ENCODE measurements at places on chromosomes 1 and 21.

DNA sequence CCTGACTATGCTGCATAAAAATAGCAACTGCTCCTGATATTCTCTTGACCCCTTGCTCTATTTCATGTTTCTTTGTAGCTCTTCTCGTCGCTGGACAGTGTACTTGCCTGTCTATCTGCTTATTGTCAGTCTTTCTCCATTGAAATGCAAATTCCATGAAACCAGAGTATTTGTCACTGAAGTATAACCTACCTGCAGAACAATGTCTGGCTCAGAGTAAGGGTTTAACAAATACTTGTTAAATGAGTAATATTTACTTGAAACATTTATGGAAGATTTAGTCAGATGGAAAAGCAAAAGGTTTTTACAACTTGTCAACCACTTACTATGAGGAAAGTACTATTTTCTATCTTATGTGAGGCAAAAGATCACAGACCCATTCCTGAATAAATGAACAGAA is 19.9 kb upstream of the ERICH3 start:
- no peak for DNase-seq

DNA sequence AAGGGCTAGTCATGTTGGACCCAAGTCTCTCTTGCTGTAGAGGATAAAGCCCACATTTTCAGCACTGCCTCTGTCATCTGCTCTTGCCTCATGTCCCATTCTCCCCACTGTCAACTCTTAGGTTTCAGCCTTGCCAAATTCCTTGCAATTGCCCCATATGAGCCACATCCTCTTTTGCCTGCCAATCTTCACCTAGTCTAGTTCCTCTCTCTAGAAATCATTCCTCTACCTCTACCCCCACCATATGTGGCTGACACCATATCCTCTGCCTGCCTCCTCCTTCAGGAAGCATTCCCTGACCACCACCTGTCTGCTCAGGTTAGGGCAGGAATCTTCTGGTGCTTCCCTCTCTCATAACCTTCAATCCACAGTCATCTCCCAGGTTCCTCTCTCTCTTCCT is 38.2 kb downstream of the SLC9A1 start:
- peak; percentile 78 for DNase-seq

DNA sequence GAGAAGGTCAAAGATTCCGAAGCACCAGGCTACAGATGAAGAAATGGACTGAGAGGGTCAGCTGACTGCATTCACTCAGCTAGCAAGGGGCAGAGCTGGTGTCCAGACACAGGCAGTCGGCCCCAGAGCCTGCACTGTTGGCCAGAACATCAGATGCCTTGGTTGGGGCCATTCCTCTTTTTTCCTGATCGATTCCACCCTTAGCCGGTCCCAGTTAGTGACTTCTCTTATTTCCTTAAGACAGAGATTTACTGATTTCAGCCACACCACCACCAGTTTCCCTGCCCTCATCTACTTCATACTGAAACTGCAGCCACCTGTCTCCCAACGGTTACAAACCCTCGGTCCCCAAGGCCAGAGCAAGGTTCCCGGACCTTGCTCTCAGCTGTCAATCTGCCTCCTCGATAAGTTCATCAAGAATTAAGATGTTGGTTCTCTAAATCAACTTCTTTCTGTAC is 11.5 kb downstream of the CD58 start:
- no peak for DNase-seq

DNA sequence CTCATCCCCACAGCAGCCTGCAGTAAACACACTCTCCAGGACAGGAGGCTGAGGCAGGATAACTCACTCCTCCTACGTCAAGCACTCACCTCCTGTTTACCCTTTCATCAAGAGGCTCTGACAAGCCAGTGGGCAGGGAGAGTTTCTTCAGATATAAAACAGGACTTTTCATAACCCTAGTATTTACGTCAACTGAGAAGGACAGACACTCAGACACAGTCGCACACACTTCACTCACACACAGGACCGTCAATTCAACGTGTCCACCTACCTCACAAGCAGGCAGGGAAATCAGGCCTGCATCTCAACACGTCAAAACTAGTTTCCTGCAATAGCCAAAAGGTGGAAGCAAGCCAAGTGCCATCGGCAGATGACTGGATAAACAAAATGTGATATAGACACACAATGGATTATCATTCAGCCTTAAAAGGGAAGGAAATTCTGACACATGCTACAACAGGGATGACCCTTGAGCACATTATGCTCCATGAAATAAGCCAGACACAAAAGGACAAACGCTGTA is 48.6 kb downstream of the ITPKB start:
- DNase-seq: no peak

DNA sequence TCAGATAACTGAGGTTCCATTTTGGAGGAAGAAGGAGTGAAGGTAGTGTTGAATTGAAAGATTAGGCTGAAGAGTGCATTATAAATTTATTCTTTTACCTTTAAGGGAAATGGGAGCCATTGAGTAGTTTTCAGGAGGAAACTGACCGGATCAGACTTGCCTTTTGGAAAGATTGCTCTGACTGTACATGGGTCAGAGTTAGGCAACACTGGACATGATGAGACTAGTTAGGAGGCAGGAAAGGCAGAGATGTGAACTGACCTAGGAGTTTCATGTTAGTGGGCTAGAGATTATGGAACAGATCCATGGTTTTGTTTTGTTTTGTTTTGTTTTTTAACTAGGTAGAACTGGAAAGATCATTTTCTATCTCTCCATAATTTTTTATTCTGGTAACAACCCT is 78.2 kb downstream of the SNX7 start:
- no peak for DNase-seq

- no peak for DNase-seq
These were observed 84.7 kb downstream of the OBSCN start for GRCh38 chr1:228292609-228292911.

GRCh38 chr1:31757204-31757679 is 6.9 kb downstream of the ADGRB2 start:
- no peak for DNase-seq

DNA sequence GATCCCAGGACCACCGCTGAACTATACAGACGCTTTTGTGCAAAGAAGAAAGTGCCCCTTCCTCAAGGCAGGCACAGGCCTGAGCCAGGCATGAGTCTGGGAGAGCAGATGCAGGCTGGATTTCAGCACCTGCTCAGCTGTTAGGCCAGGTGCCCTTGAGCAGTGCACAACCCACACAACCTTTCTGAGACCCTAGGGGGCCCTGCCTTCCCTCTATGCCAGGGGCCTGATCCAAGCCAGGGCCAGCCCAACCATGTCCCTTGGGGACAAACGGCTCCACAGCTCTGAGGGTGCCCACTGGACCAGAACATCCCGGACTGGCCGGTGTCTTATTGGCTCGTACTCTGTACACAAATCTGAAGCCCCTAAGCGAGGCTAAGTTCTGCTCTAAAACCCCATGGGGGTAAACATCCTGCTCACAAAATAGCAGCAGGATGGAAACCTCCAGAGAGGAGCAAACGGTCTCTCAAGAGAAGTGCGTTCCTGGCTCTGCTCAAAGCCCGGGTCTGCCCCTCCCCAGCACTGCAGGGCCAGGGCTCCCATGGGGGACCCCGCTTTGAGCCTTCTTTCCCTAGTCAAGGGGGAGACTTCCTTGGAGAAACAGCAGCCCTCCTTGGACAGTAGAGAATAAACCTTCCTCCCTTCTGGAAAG is 275.1 kb downstream of the NPHP4 start:
- no peak for DNase-seq

GRCh38 chr1:76503736-76504135 is 363.5 kb upstream of the ST6GALNAC5 start:
- peak; percentile 39 for DNase-seq

GRCh38 chr1:76715474-76715873 is 151.8 kb upstream of the ST6GALNAC5 start:
- DNase-seq: no peak

DNA sequence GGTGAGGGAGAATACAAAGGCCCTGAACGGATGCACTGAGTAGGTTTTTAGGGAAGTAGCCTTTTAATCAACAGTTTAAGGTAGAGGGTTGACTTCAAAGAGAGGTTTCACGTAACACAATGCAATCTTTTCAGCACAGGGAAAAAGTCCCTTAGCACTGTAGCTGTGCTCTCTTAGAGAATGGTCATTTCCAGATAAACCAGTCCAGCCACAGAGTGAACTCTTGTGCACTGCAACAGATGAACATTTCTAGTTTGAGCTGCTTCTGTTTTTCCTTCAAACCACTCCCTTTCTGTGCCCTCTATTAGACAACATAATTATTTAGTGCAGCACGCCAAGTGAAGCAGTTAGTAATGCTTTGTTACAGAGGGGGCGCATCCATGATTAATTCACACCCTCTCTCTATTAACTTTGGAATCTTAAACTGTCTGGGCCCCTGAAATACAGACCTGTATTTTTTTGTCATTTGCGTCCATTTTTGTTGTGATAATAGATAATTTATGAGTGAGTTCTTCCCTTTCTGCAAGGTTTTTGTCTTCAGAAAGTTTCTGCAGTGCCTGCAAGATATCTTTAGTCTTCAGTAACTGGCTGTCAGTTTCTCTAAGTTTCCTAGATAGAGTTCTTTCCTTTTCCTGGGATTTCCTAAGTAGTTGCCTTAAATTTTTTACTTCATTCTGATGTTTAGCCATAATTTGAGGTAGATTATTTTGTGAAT is 22.9 kb downstream of the LCA5L start:
- DNase-seq: no peak

- DNase-seq: no peak
These were observed 156.4 kb upstream of the B3GALT2 start for GRCh38 chr1:193342811-193343210.

DNA sequence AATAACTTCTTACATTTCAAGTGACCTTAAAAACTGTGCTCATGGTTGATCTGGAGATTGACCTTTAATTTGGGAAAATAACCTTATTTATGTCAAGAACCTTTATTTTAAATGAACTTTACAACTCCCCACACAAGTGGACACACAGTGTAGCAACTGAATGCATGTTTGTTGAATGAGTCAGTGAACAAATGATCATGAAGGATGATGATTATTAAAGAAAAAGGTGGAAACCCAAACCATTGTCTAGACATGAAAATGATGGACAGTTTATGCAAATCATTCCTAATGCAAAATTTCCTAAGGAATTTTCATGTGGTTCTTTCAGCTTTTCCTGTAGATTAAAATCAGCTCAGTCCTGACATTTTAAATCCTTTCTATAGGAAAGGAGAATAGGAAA is 439.8 kb upstream of the RUNX1 start:
- DNase-seq: no peak

DNA sequence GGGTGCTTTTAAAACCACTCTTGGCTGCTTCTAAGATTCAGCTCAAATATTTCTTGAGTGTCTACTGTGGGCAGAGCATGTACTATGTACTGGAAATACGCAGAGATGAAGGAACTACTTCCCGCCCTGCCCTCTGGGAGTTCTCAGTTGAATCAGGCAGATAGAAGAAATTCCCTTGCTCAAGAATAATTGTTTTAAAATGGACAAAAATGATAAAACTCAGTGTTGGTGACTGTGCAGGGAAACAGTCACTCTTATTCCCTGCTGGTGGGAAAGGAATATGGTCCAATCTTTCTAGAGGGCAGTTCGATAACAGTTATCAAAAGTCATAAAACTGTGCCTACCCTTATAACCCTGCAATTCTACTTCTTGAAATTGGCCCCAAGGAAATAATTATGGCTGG is 16.9 kb upstream of the GRHL3 start:
- DNase-seq: no peak

DNA sequence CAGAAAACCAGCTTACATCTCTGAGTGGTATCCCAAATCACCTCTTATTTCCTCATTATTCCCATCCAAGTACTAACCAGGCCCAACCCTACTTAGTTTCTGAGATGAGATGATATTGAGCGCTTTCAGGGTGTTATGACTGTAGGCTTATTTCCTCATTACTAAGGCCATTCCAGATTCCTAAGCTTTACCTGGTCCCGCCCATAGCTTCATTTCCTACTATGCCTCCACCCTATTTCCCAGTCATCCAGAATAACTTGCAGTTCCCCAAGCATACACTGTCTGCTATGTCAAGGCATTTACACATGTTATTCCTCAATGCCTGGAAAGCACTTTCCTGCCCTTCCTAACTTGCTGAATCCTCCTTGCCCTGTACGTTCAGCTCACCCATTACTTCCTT is 79.3 kb upstream of the SPAG17 start:
- DNase-seq: no peak

DNA sequence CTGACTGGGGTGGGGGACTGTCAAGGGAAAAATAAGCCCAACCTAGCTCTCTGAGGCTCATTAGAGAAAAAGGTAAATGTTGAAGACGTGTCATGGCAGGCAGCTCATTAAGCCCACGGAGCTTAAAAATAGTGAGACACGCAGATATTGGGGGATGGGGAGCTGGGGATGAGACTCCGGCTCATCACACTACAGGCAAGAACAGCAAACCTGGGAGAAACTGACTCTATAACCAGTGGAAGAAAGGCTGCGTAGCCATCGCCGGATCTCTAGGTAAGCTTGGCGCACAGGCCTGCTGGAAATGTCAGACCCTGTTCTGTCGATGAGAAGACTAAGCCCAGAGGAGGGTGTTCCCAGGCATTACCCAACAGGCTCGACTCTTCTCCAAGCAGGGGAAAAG is 78.0 kb downstream of the SYT2 start:
- no peak for DNase-seq

- no peak for DNase-seq
These were observed 23.7 kb downstream of the ARHGEF16 start for GRCh38 chr1:3478187-3478586.

GRCh38 chr1:117077267-117077666 is 17.1 kb downstream of the TTF2 start:
- DNase-seq: no peak

- no peak for DNase-seq
These were observed 70.3 kb downstream of the MORN1 start for GRCh38 chr1:2320760-2321667.

- no peak for DNase-seq
These were observed 34.8 kb downstream of the ACTL8 start for GRCh38 chr1:17789926-17790325.

DNA sequence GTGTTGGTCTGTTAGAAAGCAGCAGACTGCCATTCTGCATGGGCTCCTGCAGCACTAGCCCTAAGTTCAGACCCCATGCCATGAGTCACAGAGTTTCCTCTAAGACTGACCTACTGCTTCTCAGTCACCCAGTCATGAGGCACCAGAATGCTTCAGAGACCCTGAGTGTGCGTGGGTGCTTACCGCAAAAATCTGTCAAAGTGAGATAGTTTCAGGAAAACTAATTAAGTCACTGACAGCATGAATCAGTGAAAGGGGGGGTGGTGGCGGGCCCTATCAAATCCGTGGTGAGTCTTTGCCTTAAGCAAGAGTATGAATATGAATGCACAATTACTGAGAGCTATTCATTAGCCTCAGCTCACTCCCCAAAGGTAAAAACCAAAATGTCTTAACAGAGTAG is 98.1 kb downstream of the KCTD3 start:
- no peak for DNase-seq

DNA sequence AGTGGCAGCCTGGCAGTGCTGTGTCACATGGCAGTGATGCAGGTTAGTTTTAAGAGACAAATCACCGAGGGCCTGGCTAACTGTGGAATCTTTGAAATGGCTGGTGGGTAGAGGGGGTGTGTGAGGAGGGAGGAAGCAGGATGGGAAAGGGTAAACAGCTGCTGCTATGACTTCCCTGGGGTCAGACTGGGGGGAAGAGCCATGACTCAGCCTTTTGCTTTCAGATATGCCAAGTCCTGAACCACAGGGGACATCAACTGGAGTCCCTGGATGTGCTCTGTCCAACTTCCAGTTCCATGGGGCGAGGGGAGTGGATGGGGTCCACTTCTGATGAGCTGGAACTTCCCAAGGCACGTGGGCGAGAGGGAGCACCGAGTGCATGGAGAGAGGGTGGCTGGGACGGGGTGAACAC is 121.1 kb upstream of the ADAR start:
- DNase-seq: no peak

- DNase-seq: peak; percentile 9
These were observed 47.0 kb upstream of the CSF1 start for GRCh38 chr1:109863667-109864046.

- DNase-seq: no peak
These were observed 728.6 kb downstream of the PTPRU start for GRCh38 chr1:29964718-29965533.

Data from hematopoietic multipotent progenitor cell treated with erythropoietin and hydrocortisone succinate and interleukin-3 and kit ligand, for 6 days (in vitro differentiated cells).